RPMI7951 (cell line): ENCODE measurements at places on chromosomes 12 and 14. TPM values are rescaled to one million over a fixed set of nuclear protein-coding genes. Genes with fewer than 3 reads are reported as not detected.

Gene AMN
- not detected in 2 replicates for total RNA-seq

DNA sequence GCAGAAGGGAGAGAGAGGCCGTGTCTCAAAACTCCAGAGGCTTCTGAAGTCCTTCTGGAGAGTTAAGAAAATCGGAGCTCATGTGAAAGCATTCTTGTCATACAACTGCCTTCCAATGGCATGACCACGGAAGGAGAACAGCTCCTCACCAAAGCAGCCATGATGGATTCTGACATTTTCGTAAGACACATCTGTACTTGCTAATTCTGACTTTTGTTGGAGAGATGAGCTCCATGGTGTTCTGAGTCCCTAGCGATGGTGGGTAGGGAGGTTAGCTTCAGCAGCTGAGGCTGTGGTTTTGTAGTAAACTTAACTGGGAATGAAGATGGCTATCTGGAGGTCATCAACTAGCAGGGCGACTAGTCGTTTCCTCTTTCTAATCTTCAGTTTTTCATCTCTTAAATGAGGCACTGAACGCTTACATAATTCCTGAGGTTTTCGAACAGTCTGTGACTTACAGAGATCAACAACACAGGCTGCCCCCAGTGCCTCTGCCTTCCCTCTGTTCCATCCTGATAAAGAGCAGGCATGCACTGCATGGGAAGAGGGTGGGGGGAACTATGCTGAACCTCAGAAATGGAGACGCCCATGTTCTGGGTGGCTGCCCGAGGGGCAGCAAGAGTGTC is 28.6 kb upstream of the DICER1 start:
- no peak for DNase-seq

DNA sequence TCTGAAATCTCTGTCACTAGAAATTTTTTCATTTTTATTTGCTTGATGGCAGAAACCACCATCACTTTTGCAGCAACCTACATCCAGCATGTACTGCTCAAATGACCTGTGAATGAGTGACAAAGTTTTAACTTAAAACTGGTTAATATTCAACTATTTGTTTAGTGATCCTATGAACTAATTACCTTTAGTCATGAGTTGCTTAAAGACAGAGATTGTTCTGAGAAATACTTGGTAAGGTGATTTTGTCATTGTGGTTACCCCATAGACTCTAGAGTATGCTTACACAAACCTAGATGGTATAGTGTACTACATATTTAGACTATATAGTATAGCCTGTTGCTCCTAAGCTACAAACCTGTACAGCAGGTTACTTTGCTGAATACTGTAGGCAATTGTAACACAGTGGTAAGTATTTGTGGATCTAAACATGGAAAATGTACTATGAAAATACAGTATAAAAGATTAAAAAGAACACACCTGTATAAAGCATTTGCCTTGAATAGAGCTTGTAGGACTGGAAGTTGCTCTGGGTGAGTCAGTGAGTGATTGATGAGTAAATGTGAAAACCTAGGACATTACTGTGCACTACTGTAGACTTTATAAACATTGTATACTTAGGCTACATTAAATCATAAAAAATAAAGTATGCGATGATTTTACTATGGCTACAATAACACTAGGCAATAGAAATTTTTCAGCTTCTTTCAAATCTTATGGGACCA is 256.6 kb upstream of the PPFIA2 start:
- no peak for DNase-seq

DNA sequence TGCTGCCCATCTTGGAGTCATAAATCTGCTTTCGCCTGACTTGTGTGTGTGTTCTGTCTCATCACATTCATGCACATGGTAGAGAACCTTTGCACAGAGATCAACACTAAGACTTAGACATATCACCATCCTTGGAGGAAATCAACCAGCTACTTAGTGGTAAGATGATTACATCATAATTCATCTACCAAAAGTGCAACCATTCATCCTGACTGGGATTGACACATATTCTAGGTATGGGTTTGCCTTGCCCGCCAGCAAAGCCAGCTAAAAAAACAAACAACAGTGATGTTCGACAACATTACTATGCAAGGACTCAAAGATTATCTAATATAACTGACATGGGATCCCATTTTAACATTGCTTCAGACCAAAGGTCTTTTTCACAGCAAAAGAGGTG is 228.7 kb downstream of the NUAK1 start:
- peak; percentile 44 for DNase-seq

DNA sequence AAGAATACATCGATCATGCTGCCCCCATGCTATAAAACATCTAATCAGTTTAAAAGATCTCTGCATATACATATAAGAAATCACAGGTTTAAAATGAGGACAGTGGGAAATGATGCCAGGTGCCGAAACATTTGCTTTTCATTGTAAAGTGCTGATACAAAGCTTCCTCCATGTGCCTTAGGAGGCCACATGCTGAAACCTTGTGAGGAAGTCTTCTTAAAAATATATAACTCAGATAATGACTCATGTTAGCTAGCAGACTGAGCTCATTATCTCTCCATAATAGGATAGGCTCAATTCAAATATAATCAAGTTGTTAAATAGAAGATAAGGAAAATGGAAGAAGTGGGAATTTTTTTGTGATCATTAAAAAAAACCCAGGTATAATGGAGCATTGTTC is 65.9 kb downstream of the RFX4 start:
- DNase-seq = no peak

GRCh38 chr14:31930493-31931240 is 146.4 kb upstream of the ARHGAP5 start:
- no peak for DNase-seq

GRCh38 chr12:32062881-32063280 is 43.8 kb upstream of the BICD1 start:
- DNase-seq = no peak

DNA sequence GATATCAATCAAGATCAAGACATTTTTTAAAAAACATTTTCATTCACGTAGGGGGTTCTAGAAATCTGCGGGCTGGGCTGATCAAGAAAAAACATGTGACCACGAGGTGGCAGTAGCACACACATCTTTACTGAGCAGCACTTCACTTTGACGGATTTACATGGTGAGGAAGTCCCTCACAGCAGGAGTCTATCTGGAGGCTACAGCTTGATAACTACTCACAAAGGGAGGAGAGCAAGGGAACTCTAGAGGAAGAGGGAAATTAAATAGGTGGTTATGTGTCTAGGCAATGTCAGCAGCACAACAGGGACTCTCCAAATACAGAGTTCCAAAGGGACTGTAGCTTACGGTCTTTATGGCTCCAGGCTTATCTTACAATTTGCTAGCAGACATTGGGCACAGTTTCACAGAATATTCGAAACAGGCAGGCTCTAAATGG is 248.1 kb downstream of the DPY19L2 start:
- peak; percentile 66 for DNase-seq

GRCh38 chr12:95790917-95791849 is 619 bp upstream of the NTN4 start:
- DNase-seq = no peak
